CD4-positive, alpha-beta T cell treated with Interleukin-10 for 1 hour (primary cell): ENCODE measurements at places on chromosomes 4 and X.

- no peak for DNase-seq
Observed at GRCh38 chr4:79862821-79863220, 210.2 kb downstream of the ANTXR2 start.

GRCh38 chrX:18931972-18932371, 51.9 kb downstream of the PHKA2 start:
- peak; percentile 1 for DNase-seq

DNA sequence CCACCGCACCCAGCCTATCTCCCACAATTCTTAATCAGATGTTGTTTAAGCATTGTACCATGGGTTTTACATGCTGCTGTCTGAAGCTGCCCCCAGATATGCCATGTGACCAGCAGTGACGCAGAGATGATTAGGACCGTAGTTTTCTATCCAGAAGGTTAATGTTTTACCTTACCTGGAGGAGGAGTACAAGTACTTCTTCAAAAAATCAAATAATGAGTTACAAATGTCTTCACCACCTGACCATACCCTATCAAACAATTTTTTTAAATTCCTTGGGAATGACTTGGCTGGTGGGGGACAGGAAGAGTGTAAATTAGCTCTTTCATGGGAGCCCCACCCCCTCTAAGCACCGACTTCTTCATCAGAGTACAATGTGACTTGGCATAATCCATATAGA, 16.2 kb upstream of the SGMS2 start:
- no peak for DNase-seq

GRCh38 chrX:14616836-14617235, 87.5 kb downstream of the GLRA2 start:
- no peak for DNase-seq

DNA sequence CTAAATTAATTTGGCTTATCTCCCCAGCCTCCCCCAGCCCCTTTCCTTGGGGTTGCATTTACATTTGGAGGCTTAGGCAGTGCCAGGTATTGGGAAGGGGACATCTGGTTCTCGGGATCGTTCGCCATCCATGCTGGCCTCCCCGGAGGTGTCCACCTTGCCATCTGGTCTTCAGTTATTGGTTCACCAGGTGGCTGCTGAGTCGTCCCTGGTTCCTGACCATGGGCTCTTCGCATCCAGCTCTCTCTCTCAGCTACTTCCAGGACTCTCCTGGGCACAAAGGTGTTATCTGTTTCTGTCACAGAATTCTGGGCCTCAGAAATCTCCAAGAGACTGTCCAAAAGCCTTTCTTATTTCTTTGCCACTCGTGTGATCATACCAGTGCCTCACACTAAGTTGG, 75.4 kb upstream of the SCOC start:
- DNase-seq = no peak

GRCh38 chr4:23889814-23890341, at the start of gene PPARGC1A:
PPARGC1A (minus strand) TSS chr4:23890047; CDS start chr4:23889957, 90 bp downstream.
- no peak for DNase-seq
